ENCODE measurements at places on chromosomes 12 and 14.

- no peak for DNase-seq
Measured at GRCh38 chr12:93784339-93785086, 107.3 kb downstream of the CRADD start.

DNA sequence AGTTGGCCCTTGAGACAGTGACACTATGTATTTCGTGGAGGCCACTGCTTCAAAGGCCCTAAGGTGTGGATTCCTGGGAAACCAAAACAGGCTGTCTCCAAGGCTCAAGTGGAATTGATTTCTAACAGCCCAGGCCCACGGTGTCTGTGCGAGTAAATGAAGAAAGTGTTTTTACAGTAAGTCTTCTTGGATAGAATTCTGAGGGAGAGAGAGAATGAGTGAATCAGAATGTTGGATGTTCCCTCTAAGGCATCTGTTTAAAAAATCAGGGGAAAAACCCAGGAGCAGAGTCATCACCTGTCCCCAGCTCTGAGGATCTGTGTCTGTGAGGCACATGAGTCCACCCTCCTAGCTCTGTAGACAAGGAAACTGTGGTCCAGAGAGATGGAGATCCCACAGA lies 22.3 kb upstream of the BDKRB1 start:
- DNase-seq, result no peak

- no peak for DNase-seq
Measured at GRCh38 chr12:18446061-18446644, 184.8 kb downstream of the PIK3C2G start.

- no peak for DNase-seq
Measured at GRCh38 chr12:15982921-15983320, 71.8 kb downstream of the DERA start.

DNA sequence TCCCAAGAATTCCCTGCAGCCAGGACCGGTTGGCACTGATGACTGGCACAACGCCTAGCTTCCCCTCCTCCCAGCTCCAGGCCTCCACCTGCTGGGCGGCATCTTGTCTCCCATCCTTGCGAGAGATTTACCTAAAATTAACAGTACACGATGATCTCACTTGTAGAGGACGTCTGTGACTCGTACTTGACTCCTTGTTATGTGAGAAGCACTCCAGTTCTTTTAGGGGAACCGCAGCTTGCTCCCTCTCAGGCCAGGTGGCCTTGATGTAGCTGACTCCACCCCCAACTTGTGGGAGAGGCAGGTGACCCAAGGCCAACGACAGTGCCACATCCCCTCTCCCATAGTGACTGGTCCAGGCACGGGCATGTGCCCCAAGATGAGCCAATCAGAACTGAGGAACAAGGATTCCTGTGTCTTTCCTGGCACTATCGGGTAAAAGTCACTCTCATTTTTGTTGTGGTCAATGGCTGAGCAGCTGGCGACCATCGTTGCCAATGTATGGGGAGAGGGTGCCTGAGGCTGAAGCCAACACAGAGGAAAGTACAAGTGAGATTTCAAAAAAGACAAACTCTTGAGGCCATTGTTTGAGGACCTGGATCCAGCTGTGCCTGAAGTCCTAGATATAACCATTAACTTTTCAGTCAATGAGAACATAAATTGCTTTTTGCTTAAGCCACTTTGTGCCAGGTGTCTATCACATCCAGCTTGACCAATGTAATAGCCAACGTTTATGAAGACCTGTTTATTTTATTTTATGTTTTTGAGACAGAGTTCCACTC lies 208.7 kb downstream of the RBM19 start:
- DNase-seq, result no peak

- DNase-seq, result no peak
Measured at GRCh38 chr14:69034612-69035262, 55.6 kb upstream of the ACTN1 start.

DNA sequence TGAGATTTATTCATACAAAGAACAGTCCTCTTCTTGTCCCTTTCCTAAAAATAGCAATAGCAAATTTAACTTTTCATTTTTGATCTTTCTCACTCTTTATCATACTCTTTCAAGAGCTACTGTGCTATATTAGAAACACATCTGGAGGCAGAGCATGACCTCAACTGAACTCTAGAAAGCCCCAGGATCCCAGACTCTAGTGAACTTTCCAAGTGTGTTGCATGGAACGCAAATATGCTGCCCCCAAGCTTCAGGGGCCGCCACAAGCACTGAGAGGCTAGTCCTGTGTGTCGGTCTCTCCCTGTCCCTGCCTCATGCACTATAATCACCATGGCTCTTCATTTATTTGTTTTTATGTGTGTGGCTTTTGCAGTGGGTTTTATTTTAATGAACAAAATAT lies 38.7 kb upstream of the ZNF641 start:
- DNase-seq, result no peak

DNA sequence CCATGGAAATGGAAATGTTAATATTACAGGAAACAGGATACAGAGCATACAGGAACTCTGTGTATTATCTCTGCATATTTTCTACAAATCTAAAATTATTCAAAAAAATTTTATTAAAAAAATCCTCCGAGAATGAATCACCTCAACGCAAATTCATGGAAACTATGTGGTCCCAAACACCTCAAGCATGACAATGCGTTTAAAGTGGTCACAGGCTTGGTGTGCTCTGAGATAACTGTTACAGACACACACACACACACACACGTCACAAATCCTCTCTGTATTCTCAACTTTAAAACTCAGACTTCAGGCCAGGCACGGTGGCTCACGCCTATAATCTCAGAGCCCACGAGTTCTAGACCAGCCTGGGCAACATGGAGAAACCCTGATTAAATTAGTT lies 45.3 kb upstream of the MTERF2 start:
- DNase-seq, result no peak

DNA sequence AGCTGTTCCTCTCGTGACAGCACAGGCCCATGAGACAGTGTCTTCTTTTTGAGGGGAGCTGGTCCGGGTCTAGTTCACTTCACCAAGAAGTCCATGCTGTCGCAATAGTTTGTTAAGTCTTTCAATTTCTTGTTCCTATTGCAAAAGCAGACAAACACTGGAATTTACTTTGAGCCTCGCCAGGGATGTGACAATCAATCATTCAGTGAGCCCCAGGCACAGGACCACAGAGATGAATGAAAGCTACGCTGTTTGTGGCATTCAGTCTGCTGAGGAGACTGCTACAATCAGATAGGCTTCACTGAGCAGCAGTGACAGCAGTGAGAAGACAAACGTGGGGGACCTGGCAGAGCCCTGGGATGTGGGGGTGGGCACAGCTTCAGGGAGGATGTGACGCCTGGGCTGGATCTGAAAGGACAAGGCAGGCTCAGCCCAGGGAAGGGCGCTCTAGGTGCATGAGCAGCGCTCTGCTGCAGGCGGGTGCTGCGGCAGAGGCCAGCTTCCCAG lies 35.5 kb downstream of the TCTN1 start:
- DNase-seq, result no peak

DNA sequence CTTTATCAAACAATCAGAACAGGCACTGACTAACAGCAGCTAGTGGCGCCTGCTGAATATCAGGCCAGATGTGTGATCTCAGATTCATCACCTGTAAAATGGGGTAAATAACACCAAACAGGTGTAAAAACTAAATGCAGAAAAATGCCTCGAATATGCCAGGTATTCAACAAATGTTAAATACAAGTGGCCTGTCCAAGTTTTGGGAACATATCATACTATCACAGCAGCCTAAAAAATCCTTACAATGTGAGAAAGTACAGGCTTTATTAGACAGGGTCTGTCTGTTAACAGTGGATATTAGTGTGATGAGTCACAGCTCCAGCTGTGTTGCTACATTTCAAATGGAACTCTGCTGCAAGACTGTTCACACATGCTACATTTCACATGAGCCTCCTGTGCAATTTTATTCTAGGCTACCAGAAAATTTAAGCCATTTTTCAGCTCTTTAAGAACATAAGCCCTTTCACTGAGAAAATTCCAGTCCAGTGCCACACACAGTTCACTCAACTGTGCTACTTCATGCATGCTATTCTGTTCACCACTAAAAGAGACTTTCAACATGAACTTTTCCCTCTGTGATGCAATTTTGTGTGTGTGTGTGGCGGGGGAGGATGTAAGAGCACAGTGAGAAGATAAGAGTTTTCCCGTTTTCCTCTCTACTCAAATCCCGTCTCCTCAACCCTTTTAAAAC lies 56.7 kb downstream of the MSRB3 start:
- no peak for DNase-seq

DNA sequence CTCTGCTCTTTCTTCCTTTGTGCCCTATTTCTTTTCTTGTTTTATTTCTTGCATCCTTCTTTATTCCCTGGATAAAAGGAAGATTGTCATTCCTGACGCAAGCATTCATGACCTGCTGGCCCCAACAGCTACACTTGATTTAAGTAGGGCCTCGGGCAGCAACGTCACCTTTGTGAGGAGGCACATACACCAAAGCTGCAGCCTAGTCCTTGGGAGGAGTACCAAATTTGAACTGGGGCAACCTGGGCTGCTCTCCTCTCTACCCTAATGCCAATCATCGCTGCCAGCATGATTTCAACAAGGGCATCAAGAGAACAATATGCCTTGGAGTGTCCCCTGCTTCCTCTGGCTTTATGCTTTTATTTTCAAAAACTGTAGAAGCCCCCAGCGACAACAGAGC lies 76.4 kb downstream of the C12orf50 start:
- DNase-seq, result no peak

- DNase-seq, result no peak
Measured at GRCh38 chr12:93300611-93301021, 77.1 kb upstream of the NUDT4 start.

GRCh38 chr14:50599700-50600444 lies 39.9 kb downstream of the ATL1 start:
- DNase-seq, result no peak

- no peak for DNase-seq
Measured at GRCh38 chr14:77470224-77470870, 12.5 kb downstream of the AHSA1 start.

DNA sequence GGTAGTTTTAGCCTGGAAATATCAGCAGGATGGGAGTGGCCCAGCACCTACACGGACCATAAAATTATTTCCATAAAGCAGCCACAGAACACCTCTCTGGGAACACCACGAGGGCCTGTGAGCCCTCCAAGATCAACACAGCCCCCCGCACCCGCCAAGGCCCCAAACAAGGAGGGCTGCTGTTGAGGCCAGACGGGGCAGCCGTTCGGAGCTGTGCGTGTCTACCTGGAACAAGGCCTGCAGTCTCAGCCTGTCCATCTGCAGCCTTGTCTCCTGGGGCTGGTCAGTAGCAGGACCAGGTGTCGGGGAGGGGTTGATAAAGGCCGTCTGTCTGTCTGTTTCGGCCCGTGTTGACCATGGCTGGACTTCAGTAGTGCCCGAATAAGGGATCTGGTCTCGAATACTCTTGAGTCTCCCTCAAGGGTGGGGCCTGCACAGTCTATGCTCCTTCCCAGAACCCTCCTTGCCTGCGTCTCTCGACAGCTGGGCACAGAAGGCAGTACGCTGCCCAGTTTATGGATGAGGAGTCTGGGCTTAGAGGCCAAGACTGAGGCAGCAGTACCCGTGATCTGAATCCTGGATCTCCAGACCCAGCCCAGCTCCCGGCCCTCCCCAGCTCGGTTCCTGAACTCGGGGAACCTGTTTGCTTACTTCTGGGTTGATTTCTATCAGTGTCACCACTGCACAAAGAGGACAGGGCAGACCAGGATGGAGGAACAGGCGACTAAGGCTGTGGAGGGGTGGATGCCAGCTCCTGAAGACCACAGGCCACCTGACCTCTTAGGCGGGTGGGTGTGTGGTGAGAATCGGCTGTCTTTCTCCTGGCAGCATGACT lies 23.1 kb upstream of the DLK1 start:
- DNase-seq, result no peak

DNA sequence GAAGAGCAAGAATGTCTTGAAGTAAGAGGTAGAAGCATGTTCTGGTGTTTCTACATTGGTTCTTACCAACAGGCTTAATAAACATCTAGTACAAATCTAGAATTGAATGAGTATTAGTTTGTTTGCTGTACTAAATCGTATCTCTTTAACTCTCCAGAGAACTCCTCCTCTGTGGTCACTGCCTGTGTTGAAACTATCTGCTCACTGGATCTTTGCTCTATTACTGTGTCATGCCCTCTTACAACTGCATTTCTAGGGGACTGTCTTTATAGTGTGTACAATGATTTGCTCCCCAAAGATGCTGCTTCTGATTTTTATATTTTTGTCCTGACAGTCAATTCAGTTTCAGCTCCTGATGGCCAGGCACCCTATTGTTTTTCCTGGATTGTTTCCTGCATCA lies 50.1 kb upstream of the E2F7 start:
- DNase-seq, result no peak

DNA sequence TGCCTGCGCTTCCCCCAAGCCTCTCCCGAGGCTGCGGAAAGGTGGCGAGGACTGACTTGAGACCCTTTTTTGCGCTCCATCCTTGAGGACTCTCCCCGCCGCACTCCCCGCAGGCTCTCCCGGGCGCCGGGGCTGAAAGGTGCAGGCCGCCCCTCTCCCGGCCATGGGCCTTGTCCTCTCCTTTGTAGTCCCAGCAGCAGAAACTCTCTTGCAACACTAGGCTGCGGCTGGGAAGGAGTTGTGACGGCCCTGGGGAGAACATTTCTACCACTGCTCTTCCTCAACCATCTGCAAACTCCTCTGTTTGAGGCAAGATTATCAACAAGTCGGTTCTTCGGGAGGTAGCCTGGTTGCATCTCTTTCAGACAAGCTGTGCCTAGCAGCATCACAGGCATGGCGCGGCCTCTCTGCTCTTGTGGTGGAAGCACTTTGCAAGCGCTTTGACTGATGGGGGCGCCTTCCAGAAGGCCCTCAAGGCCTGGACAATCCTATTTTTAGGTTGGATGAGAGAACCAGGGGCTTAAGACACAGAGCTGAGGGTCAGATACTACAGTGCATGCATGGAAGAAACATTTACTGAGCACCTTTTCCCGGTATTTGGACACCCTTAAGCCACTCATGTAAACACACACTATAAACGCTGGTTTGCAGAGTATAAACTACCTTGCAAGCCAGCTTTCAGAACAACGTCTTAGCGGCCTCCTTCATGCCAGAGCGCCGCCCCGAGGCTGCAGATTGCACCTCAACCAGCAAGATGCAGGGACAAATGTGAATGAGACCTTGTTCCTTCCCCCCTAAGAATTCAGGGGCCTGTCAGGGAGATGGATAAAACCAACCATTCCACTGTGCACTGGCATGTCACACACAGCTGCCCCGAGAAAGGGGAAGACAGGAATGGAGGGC lies 1.2 kb upstream of the PRIMA1 start:
- DNase-seq, result no peak

DNA sequence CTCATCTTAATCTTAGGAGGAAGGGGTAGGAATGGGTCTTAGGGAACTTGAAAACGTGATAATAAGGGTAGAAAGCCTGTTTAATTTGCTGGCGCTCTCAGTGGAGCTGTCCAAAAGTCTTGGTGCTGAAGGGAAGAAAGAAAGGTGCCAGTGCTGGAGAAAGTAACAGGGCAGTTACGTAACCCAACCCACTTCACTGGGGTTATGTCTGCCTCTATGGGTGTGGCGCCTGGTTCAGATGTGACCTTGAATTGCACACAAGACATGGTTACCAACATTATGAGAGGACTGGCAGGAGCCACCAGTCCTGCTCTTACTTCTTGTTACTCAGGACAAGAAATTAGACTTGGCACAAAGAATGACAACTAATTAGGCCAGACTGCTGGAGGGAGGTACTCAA lies 18.6 kb upstream of the GPATCH2L start:
- DNase-seq, result no peak
